ENCODE measurements at places on chromosomes 2 and 18.

DNA sequence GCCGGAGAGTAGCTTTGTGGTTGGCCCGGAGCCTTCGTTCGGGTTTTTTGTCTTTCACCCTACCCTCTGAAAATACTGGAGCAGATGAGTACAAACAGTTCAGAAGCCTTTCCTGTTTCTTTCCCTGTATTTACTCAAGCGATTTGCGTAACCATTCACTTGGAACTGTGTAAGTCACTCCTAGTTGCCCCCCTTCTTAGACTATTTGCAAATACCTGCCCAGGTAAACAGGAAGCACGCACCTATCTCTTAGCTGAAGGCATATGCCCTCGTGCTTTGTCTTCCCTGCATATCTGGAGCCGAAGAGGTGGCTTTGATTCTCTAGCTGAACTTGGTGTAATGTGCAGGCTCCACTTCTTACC, 1.4 kb downstream of the KCNS3 start:
- no peak overlapping the region for H3K27ac ChIP-seq
- DNase-seq = no peak
- H3K36me3 ChIP-seq = peaks cover 2% of the 10 kb centered on the region
- no peaks in the 10 kb centered on the region for H3K4me1 ChIP-seq

DNA sequence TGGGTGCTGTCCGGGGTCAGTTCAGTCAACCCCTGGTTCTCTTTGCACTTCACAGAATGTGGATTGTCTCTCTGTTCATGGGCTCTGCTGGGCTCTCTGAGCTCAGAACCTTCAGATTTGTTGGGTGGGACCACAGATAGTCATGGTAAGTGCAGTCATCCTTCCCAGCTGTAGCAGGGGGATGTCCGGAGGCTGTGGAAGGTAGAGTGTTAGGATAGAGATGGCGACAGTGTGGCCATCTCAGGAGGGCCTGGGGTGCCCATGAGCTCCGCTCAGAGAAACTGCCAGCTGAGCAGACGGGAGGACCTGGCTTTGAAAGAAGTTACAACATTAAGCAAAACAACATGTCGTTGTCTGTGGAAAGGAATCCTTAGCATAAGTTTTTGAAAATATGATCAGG, 149.8 kb downstream of the FAM210A start:
- no peaks in the 10 kb centered on the region for H3K4me1 ChIP-seq
- H3K36me3 ChIP-seq = no peaks in the 10 kb centered on the region
- no peaks in the 10 kb centered on the region for H3K27me3 ChIP-seq
- no peak for DNase-seq
- no peak overlapping the region for H3K4me3 ChIP-seq

- H3K27me3 ChIP-seq = peaks cover 36% of the 10 kb centered on the region
- no peak within 1 kb of the TSS for H3K27ac ChIP-seq
- no peaks in the 10 kb centered on the region for H3K36me3 ChIP-seq
- peaks cover 8% of the 10 kb centered on the region for H3K4me1 ChIP-seq
- H3K4me3 ChIP-seq = peak within 1 kb of the TSS; percentile 78
These were observed at the start of gene FOSL2 for GRCh38 chr2:28392297-28393113. FOSL2 (plus strand) TSS chr2:28392858; CDS start chr2:28393721, 863 bp downstream.

DNA sequence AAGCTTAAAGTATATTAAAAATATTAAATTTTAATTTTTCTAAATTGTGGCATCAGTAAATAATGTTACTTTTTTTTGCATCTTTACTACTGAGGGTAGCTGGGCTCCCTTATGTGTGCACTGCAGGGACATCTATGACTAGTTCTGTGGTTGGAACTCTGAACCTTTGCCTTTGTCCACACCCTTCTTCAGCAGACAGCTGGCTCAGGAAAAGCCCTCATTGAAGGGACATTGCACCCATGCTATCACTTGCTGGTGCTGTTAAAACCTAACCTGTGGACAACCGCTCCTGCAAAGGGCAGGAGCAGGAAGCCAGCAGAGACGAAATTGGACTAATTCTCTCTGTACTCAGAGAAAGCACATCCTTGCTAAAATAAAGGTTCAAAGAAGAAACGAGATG, 30.1 kb downstream of the MOCOS start:
- no peak overlapping the region for H3K27ac ChIP-seq
- H3K4me1 ChIP-seq = no peaks in the 10 kb centered on the region
- no peak for DNase-seq
- H3K36me3 ChIP-seq = no peaks in the 10 kb centered on the region
- H3K27me3 ChIP-seq = no peaks in the 10 kb centered on the region

DNA sequence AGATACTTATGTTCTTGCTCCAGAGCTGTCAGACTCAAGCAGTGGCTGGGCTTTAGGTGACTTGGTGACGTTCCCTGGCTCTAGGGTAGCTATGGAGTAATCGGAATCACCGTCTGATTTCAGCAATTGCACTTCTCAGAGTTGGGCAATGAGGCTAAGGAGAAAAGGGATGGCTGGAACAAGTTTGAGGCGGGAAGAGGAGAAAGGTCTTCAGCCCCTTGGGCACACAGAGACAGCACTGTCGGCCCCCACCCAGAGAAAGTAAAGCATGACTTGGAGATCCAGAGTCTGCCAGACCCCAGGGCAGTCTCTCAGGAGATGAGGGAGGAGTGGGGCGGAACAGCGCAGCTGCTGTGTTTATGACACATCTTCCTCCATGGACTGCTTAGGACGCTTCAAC, 114.5 kb downstream of the KLHL29 start:
- H3K36me3 ChIP-seq = no peaks in the 10 kb centered on the region
- no peaks in the 10 kb centered on the region for H3K27me3 ChIP-seq
- no peak overlapping the region for H3K4me3 ChIP-seq
- DNase-seq = no peak
- no peak overlapping the region for H3K27ac ChIP-seq

DNA sequence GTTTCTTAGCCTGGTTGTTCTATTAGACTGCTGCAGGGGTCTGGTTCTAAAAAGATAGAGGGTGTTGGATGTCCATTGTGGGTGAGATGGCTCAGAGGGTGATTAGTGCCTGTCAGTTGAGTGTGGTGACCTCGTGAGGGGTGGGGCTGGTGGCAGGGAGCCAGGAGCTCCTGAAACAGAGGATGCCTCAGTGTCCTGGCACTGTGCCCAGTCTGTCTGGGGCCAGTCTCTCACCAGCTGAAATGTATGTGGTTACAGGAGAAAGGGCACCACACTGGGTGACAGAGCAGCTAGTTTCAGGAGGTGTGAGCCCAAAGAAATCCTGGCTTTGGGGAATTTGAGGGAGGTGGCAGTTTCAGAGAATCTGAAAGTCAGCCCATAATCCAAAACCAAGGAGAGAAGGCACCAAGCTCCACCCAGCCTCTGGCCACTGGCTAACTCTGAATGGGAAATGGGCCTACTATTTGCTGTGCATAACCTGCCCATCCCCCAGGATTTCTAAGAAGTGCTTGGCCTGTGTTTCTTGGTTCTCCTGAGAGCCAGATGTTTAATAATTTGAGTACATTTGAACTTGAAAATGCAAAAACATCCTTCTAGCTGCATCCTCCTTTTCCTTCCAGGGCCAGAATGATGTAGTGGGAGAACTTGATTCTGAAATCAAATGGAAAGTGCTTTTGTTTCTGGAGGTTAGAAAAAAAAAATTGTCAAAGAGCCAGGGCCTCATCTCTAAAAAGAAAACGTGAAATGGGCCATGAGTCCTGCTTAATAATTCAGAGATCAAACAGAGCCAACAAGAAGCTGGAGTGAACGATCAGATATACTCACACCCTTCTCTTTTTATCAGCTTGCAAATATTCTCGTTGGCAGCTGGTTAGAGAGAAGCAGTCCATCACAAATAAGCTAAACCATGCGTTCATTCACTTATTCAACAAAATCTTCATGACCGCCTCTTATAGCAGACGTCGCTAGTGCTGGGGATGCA, 92.3 kb downstream of the B3GNT2 start:
- no peaks in the 10 kb centered on the region for H3K4me1 ChIP-seq
- H3K4me3 ChIP-seq = no peak overlapping the region
- H3K27ac ChIP-seq = no peak overlapping the region
- DNase-seq = no peak
- H3K27me3 ChIP-seq = no peaks in the 10 kb centered on the region

DNA sequence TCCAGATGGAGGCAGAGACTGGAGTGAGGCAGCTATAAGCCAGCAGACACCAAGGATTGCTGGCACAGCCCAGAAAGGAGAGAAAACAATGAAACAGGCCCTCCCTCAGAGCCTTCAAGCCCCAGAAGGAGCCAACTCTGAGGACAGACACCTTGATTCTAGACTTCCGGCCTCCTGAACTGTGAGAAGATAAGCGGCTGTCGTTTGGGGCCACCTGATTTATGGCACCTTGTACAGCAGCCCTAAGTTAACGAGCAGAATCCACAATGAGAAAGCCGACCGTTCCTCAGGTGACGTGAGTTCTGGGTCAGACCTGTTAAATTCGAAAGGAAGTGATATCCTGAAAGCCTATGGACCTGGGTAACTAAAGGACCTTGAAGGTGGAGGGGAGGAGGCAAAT, 7.3 kb upstream of the CNDP2 start:
- no peaks in the 10 kb centered on the region for H3K36me3 ChIP-seq
- no peaks in the 10 kb centered on the region for H3K4me1 ChIP-seq
- H3K4me3 ChIP-seq = no peak overlapping the region
- DNase-seq = no peak

All from H9 (cell line).